Heart right ventricle (tissue), 16 donors: ENCODE measurements at places on chromosomes 6 and 20.

DNA sequence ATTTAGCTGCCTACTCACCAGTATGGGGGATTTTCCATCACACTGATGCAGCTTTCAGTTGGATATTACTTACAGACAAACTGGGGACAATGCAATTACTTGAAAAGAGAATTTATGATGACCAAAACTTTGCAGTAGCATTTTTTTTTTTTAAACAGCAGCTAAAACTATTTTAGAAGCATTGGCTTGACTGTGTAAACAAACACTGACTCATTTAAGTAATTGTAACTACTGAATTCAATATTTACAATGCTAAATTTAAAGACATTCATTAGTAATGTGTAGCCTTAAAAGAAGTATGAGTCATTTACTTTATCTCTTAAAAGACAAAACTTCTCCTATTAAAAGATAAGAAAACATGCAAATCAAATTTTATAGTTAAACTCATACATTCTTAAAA lies 295.9 kb upstream of the FERMT1 start:
- no peaks in the 10 kb centered on the region for H3K27me3 ChIP-seq
- no peaks in the 10 kb centered on the region for H3K36me3 ChIP-seq
- H3K4me1 ChIP-seq: no peaks in the 10 kb centered on the region
- no peak overlapping the region for H3K4me3 ChIP-seq
- no peak overlapping the region for H3K27ac ChIP-seq

- no peak overlapping the region for H3K4me3 ChIP-seq
- H3K27me3 ChIP-seq: no peaks in the 10 kb centered on the region
- H3K36me3 ChIP-seq: no peaks in the 10 kb centered on the region
- H3K4me1 ChIP-seq: peaks cover 59% of the 10 kb centered on the region
- no peak for DNase-seq
These were observed 68.7 kb downstream of the LY86 start for GRCh38 chr6:6657085-6657819.

DNA sequence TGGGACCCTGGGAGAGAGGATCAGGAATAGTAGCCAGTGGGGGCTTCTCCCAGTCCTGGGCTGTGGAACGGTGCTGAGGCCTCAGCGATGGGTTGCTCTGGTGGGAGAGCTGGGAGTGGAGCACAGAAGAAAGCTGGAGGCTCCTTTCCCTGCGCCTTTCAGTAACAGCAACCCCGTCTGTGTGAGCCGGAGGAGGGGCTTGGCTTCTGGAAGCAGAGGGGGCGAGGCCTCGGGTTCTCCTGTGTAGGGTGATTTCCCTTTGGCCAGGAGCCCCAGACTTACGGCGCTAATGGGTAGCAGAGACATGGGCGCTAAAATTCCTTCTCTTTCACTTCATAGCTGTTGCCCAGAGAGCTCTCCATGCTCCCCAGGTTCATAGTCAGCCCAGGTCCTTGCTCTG lies 55.0 kb downstream of the DAAM2 start:
- H3K27me3 ChIP-seq: no peaks in the 10 kb centered on the region
- H3K4me3 ChIP-seq: no peak overlapping the region
- H3K36me3 ChIP-seq: no peaks in the 10 kb centered on the region
- peaks cover 71% of the 10 kb centered on the region for H3K4me1 ChIP-seq

DNA sequence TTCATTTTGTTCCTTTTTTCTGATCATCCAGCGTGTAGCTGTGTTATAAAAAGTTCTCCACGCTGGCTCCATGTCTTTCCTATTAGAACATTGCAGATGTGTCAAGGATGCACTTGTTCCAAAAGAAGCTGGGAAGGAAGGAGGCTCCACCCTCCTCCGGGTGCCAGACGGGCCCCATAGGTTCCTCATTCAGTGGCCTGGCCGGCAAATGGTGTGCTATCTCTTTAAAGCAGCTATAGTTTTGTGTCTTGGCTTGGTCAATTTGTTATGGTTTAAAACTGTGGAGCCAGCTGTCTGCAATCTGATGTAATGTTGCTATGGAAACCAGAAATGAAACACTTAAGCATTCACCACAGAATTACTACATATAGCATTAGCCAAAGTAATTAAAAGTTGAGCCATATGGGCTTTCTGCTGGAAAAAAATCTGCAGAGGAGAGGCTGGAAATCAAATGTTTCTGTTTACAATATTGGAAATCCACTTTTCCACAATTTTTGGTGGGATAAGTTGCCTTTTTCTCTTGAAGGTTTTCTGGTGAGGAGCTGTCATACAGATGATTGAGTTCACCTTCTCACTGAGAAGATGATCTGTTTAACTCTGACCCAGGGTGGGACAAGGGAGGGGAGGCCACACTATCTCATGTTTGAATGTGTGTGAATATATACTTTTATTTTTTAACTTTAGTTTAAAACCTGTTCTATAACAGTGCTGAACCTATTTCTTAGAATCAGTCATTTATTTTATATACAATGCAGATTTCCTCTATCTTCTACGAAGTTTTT lies 167.4 kb downstream of the SASH1 start:
- H3K27me3 ChIP-seq: no peaks in the 10 kb centered on the region
- H3K36me3 ChIP-seq: no peaks in the 10 kb centered on the region
- peaks cover 56% of the 10 kb centered on the region for H3K4me1 ChIP-seq
- H3K27ac ChIP-seq: peak overlapping the region; percentile 83

- no peak overlapping the region for H3K27ac ChIP-seq
- H3K36me3 ChIP-seq: no peaks in the 10 kb centered on the region
- DNase-seq: peak; percentile 28
- peaks cover 52% of the 10 kb centered on the region for H3K4me1 ChIP-seq
- peaks cover 95% of the 10 kb centered on the region for H3K27me3 ChIP-seq
- H3K4me3 ChIP-seq: peak overlapping the region; percentile 64
These were observed 1.4 kb upstream of the POU3F2 start for GRCh38 chr6:98833057-98833306.

DNA sequence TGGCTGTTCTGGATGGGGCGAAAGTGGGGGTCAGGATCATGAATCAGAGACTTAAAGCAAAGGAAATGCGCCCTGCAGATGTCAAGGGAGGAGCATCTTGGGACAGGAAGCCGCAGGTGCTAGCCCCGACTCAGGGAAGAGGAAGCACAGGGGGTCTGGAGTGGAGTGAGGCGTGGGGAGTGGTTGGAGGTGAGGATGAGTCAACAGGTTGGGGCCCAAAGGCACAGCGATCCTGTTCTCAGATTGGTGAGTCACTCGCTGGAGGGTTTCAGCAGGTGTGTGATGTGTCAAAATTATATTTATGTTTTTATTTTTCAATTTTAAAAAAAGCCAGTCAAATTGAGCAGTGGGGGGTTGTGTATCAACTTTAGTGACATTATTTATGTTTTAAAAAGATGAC lies 19.0 kb downstream of the PACSIN1 start:
- no peaks in the 10 kb centered on the region for H3K36me3 ChIP-seq
- no peak overlapping the region for H3K27ac ChIP-seq
- H3K4me3 ChIP-seq: no peak overlapping the region

GRCh38 chr6:35011096-35012041 lies 122.3 kb downstream of the ANKS1A start:
- H3K27ac ChIP-seq: no peak overlapping the region
- DNase-seq: no peak
- H3K36me3 ChIP-seq: no peaks in the 10 kb centered on the region

DNA sequence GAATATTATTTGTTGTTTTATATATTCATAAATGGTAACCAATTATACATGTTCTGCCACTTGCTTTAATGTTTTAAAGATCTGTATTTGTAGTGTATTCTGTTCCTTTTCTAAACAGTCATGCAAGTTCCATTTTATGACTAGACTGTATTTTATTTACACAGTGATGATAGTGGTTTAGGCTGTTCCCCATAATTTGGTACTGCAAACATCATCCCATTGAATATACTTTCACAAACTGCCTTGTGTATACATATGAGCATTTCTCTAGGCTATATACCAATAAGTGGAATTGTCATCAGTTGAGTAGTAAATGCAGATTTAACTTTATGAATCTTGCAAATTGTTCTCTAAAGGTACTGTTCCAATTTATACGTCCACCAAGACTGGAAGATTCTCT lies 738.0 kb downstream of the EPHA7 start:
- no peak for DNase-seq
- no peaks in the 10 kb centered on the region for H3K36me3 ChIP-seq
- H3K4me1 ChIP-seq: no peaks in the 10 kb centered on the region

- H3K4me1 ChIP-seq: peaks cover 7% of the 10 kb centered on the region
- no peak overlapping the region for H3K4me3 ChIP-seq
- no peaks in the 10 kb centered on the region for H3K36me3 ChIP-seq
- H3K27ac ChIP-seq: no peak overlapping the region
- no peak for DNase-seq
These were observed 82.6 kb downstream of the DOK5 start for GRCh38 chr20:54557806-54558590.

- peaks cover 22% of the 10 kb centered on the region for H3K4me1 ChIP-seq
- no peak overlapping the region for H3K4me3 ChIP-seq
- no peaks in the 10 kb centered on the region for H3K36me3 ChIP-seq
- no peaks in the 10 kb centered on the region for H3K27me3 ChIP-seq
- DNase-seq: no peak
These were observed 14.0 kb upstream of the KCNK15 start for GRCh38 chr20:44731657-44732056.
